Gastroesophageal sphincter (tissue), 4 donors: ENCODE measurements at places on chromosomes 13 and 19. TPM values are rescaled to one million over a fixed set of nuclear protein-coding genes. Genes with fewer than 3 reads are reported as not detected.

GRCh38 chr19:38878575-38879399, 712 bp upstream of the RINL start:
- no peak for ATAC-seq

DNA sequence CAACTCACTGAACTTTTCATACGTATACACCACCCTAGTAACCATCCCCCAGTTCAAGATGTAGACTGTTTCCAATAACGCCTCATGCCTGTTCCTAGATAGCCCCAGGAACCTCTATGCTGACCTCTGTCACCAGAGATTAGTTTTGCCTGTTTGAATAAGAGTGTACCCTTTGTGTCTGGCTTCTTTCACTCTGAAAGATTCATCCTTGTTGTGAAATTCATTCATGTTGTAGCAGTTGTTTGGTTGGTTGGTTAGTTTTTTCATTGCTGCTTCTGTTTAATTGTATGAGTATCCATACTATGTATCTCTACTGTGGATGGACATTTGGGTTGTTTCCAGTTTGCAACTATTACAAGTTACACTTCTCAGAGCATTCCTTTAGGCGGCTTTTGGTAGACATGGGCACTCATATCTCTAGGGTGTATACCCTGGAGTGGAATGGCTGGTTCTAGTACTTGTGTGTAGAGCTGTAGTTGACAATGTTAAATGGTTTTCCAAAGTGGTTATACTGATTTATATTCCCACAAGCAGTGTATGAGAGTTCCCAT, 1.6 kb downstream of the RNASEH2B start:
- no peak for ATAC-seq

DNA sequence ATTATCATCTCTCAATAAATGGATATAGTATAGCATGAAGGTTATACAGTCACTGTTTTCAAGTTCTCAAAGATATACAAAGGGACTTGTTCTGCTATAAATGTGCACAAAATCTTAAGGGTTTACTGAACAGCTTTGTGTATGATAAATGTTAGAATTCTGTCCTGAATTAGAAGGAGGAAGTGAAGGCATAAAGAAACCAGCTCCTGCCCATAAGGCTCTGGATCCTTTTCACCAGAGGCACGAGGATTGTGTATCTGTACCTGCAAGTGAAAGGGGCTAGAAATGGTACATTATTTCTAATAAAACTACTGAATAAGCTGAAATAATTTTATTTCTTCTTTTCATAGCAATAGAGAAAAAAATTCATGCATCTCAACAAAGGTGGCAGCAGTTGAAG, 32.4 kb downstream of the PHF11 start:
- no peak for ATAC-seq

DNA sequence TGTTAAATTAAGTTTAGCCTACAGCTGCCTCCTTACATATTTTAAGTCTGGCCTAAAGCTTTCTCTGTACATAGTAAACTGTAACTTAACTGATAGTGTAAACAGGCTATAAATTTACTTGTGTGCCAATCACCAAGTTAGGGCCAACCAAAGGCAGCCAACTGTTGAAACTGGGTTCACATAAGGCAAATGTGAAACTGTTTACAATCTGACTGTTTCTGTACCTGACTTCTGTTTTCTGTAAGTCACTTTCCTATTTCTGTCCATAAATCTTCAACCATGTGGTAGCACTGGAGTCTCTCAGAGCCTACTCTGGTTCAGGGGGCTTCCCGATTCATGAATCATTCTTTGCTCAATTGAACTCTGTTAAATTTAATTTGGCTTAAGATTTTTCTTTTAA, 103.1 kb downstream of the RAP2A start:
- ATAC-seq, result no peak

GRCh38 chr13:105202354-105202753, 1333.1 kb downstream of the EFNB2 start:
- ATAC-seq, result no peak

GRCh38 chr19:29275266-29275665, 62.3 kb upstream of the UQCRFS1 start:
- ATAC-seq, result no peak

DNA sequence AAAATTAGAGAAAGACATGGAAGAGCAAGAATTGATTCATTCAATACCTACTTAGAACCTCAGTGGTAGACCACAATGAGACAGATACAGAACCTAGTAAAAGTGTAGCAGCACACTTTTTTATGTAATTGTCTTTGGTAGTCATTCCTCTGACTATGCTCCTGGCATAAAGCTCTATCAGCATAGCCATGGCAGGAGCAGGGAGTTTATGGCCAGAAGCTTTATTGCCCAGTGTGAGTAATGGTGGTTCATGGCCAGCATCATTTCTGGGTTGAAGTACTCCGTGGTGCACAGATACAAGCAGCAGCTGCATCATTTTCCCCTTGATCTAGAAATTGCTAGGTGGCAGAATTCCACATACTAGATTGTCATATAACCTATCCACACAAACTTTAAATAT, 352.6 kb downstream of the TBC1D4 start:
- ATAC-seq, result no peak

DNA sequence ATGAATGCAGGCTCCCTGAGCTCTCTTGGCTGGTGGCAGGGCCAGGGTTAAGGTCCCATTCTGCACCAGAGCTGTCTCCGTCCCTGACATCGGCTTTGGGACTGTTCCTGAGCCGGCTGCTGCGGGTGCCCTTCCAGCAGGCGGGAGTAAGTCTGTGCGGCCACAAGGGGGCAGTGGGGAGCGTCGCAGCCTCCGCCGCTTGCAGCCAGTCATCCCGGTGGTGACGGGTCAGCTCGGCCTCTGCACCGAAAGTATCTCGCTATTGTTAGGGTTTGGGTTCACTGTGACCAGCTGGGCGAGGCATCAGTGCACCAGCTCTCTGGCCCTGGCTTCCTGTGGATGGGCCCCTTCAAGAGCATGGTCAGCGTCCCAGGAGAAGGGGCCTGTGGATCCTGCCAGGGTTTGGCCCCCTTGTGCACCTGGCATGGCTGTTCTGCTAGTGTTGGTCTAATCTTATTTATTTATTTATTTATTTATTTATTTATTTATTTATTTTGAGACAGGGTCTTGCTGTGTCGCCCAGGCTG, 15.1 kb downstream of the NDUFB7 start:
- ATAC-seq, result peak; percentile 63

Gene KLK5
- not detected for total RNA-seq

Gene PSG11
- not detected for total RNA-seq
